Fibroblast of skin of left biceps (primary cell): ENCODE measurements at places on chromosomes 13 and 19.
A peak's percentile ranks its signal among the peaks of the same experiment; 100 is the strongest.

DNA sequence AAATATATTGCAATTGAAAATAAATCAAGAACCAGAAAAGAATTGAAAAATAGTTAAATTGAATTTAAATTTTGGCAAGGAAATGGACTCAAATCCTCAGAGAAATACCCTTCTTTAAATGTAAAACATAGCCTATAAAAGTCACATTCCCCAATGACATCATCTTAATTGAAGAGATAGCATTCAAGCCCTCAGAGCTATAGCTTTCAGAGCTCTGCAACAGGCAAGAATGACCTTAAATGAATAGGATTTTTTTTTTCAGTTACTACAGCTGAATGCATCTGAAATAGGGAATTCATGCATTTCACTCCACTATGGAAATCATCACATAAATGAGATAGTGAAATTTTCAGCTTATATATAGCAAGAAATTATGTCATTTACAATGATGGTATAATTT, 1049.0 kb downstream of the OLFM4 start:
- no peak for DNase-seq

DNA sequence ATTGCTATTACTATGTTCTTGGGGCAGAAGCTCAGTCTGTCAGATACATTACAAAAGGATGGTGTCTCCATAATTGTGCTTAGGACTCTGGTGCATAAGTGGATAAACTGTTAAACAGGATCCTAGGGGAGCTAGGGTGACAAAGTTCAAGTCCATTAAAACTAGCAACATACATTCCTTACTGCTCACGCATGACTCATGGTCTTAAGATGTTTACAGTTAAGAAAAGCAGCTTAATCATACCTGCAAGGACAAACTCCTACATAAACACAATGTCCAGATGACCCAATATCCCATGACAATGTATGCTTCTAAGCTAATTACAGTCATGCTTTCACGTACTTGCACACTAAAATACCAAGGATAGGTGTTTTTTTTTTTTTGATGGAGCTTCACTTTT, 3.5 kb upstream of the ZNF701 start:
- DNase-seq = no peak

- DNase-seq = peak; percentile 32
Observed at GRCh38 chr13:113758651-113759524, at the start of gene TMEM255B. Gene TMEM255B, plus strand, starts transcription at chr13:113759226. Its CDS starts 44 bp downstream, at chr13:113759270.

DNA sequence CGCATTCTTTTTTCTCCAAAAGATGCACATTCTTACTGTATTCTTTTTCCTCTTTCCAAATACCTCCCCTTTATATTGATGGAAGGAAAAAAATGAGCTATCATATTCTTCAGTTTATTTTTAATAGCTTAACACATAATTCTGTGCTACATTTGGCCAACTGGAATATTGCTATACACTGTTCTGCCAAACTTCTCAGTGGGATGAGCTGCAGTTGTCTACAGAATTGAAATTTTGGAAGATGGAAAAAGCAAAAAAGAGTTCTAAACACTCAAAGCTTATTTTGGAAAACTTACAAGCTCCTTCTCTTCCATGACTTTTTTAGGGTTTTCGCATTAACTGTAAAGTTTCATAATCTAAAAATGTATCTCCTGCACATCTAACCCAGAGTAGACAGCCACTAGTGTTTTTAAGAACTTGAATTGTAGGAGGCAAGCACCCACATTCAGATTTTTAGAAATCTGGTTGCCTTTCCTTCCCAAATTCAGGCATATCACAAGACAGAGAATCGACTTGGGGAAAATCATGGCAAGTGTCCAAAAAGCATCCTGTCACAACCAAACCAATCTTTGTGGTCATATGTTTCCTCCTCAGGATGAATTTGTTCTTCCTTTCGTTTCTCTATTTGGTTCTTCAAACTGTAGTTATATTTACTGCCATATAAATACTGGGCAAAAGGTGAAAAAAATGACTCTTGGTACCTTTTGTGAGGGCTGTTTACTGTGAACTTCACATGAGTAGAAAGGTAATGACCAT, 111.4 kb upstream of the FRY start:
- DNase-seq = no peak

DNA sequence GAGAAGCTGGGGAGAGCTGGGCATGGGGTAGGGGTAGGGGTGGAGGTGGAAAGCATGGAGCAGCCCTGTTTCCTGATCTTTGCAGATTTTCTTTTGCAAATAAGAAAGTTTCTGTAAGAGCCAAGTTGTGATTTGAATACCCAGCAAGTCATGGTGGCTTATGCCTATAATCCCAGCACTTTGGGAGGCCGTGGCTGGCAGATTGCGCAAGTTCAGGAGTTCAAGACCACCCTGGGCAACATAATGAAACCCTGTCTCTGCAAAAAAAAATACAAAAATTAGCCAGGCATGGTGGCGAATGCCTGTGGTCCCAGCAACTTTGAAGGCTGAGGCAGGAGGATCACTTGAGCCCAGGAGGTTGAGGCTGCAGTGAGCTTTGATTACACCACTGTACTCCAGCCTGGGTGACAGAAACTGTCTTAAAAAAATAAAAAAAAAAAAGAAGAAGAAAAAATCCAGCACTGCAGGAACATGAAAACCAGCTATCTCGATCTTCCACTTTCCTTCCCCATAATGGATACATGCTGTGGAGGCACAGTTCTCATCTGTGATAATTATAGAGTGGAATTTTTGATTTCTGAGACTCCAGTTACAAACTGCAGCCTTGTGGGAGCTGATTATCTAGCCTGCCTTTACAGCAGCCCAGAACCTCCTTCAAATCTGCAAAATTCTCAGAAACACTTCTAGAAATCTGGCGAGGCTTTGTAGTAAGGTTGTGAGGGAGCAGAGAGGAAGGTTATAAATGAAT, 12.1 kb upstream of the TEX26 start:
- DNase-seq = no peak

GRCh38 chr13:94776956-94777355, 64.6 kb upstream of the SOX21 start:
- DNase-seq = no peak

DNA sequence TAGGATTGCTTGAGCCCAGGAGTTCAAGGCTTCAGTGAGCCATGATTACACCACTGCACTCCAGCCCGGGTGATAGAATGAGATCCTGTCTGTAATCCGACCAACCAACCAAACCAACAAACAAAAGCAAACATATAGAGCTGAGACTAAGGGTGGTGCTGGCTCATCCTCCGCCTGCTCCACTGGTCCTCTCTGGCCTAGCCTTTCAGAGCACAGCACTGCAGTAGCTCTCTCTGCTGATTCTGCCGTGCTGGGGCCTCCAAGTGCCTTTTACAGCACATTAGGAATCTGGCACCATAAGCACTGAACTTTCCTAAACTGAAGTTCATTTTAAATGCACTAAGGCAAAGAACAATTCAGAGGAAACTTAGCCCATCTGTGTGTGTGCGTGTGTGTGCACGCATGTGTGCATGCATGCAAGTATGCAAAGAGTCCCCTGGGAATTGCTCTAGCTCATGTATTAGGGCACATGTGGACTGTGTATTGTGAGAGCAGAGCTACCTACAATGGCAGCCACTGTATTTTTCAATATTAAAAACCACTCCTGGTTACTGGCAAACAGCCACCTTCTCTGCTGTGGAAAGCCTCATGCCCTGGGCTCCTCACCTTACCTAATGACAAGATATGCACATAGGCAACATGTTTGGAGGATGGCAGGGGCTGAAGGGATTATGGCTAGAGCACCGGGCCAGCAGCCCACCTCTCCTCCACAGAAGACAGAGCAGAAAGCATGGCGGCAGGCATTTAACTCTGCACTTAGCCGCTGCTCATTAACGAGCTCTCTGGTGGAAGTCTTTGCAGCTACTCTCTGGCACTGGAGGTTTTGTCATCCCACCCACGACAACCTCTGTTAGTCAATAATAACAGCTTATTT, 223.1 kb upstream of the TSHZ3 start:
- DNase-seq = no peak
